ENCODE measurements at places on chromosomes 2 and 18.

GRCh38 chr18:49920731-49921130, 107.4 kb upstream of the ACAA2 start:
- DNase-seq: no peak

DNA sequence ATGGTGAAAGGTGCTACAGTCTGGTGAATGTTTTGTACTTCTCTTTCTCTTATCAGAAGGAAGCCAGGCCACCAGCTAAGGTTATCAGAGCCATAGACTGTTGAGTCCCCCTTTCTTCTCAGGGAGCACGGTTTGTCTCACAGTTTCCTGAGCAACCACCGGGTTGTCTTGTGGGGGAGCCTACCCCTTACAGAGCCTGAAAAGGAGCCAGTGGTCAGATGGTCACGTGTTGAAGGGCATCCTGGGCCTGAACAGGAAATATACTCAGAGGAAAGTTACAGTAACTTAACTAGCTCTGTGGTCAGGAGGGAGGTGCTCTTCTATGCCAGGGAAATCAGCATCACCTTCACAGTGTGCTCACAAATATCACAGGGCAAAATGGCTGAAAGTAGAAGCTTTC, 11.6 kb downstream of the CD28 start:
- DNase-seq: no peak

- DNase-seq: no peak
Observed at GRCh38 chr2:236888794-236889780, 196.6 kb upstream of the COPS8 start.

DNA sequence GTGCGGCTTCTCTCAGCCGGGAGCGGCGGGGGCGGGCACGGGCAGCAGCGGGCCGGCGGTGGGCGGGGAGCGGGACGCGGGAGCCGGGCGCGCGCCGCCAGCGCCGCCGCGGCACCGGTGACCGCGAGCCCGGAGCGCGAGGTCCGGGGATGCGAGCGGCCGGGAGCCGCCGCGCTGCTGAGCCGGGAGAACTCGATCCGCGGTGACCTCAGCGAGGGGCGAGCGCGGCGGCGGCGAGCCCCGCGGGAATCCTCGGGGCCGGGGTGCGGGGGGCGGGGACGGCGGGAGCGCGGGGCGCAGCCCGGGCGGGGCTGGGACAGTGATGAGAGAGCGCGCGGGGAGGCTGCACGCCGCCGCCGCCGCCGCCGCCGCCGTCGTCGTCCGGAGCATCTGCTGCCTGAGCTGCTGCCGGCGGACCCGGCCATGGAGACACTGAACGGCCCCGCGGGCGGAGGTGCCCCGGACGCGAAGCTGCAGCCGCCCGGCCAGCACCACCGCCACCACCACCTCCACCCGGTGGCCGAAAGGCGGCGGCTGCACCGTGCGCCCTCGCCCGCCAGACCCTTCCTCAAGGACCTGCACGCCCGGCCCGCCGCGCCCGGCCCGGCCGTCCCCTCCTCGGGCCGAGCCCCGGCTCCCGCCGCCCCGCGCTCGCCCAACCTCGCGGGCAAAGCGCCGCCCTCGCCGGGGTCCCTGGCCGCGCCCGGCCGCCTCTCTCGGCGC, at the start of gene MTCL1:
MTCL1 (plus strand) TSS at position 319 of the 723 bp plus-strand sequence; CDS start at position 424, 105 bp downstream.
- peak; percentile 96 for DNase-seq

GRCh38 chr18:44178476-44178875, 502.2 kb upstream of the SETBP1 start:
- peak; percentile 38 for DNase-seq

DNA sequence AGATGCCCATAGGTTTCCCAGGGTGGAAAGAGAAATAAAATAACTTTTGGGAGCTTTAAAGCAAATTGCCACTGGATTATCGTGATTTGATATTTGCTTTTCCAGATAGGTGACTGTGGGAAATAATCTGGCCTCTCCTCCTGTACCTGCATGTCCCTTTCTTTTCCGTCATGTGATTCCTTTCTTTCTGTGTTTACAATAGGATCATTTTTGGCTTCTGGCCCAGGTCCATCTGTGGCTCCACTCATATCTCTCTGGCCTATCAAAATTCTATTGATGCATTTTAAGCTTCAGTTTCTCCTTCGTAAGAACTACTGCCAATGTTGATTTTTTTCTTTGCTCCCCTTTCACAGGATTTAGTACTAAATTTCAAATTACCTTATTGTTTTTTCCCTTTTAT, 153.6 kb downstream of the CCDC85A start:
- DNase-seq: peak; percentile 90

DNA sequence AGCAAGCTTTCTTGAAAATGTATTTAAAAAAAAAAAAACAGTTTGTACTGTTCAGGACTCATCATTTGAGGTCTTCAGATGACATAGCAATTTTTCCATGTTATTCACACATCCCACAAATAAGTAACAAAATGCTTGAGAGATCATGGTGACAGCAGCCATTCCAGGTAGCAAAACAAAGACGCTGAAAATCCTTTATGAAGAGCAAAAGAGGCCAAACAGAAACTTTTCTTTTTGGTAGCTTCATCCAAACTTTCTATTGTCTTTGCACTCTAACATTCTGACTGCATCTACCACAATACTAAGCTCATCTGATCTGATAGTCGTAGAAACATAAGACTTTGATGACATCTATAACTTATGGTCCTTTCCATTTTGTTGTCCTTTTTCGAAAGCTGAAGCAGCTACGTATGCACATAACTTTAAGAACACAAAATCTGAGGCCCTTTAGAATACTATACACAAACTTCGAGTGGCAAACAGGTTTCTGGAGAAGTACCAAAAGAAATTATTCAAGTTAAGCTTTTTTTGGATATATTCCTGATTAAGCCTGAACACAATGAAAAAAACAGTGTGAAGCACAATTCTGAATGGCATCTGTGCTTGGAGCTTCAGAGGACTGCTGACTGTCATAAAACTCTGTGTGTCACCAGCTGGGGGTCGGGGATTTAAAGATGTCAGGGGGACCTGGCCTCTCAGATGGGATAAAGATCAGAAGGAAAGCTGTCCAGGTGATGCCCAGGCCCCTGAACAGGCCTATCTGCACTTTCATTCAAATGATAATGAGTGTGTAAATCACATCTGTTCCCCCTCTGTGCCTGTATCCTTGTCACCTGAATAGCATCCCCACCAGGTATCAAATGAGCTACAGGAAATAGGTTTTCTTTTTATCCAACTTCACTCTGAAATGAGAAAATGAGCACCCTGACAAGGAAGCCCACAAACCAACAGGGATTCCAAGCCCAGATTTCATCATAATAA, 75.8 kb downstream of the ZEB2 start:
- peak; percentile 20 for DNase-seq

GRCh38 chr2:168601741-168602140, 145.7 kb downstream of the CERS6 start:
- DNase-seq: no peak
